ENCODE measurements at places on chromosomes 6 and 20. TPM values are rescaled to one million over a fixed set of nuclear protein-coding genes. Genes with fewer than 3 reads are reported as not detected.

DNA sequence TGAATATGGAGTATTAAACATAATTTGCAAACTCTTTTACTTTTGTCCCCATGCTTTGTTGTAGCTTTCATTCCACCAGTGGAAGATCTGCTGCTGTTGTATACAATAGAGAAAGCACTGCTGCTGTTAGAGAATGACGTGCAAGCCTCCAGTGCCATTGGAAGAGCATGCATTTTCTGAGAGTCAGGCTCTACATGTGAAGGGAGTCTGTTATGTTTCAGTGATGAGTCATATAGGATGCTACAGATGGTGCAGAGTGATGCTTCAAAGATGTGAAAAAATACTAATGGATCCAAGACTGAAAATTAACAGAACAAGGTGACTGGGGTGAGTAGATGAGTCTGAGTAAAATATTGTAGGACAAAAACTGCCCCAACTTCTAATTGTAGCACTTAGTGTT lies 22.4 kb upstream of the BACH2 start:
- DNase-seq, result no peak

DNA sequence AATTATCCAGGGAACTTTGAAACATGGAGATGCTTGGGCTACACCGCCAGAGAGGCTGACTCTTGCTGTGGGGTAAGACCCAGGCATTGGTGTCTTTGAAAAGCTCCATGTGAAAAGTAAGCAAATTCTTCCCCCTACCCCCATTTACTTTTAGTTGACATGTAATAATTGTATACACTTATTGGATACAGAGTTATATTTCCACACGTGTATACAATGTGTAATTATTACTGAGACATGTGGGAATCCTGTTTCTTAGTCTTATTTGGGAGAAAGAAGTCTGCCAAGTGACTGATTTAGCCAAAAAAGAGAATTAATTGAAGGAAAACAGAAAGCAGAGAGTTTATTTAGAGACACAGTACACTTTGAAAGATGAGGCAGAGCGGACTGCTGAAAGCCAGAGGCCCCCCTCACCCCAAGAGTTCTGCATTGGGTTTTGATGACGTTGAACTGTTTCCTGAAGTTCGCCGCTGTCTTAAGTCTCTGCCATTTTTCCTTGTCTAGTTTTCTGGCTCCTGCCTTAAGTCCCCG lies 193.8 kb downstream of the PACRG start:
- DNase-seq, result no peak

DNA sequence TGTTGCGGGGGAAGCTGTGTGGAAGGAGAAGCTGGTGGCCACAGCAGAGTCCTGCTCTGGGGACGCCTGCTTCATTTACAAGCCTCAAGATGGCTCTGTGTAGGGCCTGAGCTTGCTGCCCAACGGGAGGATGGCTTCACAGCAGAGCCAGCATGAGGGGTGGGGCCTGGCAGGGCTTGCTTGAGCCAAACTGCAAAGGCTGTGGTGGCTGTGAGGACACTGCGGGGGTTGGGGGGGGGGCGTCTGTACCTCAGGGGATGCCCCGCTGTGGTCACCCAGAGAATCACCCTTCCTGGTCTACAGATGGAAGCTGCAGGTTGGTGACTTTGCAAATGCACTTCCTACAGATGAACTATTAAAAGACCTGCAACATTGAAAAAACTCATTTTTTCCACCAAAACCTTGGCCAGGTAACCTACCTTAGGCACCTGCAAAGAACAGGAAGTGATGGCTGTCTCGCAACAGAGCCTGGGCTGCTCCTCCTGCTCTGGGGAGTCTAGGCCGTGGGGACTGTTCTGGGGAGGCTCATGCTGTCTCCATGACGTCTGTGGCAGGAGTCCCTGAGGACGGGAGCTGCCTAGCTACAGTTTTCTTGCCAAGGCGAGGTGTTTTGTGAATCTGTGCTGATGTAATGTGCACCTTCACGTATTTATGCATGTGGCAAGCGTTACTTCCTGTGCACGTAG lies 7.3 kb downstream of the NPBWR2 start:
- no peak for DNase-seq

DNA sequence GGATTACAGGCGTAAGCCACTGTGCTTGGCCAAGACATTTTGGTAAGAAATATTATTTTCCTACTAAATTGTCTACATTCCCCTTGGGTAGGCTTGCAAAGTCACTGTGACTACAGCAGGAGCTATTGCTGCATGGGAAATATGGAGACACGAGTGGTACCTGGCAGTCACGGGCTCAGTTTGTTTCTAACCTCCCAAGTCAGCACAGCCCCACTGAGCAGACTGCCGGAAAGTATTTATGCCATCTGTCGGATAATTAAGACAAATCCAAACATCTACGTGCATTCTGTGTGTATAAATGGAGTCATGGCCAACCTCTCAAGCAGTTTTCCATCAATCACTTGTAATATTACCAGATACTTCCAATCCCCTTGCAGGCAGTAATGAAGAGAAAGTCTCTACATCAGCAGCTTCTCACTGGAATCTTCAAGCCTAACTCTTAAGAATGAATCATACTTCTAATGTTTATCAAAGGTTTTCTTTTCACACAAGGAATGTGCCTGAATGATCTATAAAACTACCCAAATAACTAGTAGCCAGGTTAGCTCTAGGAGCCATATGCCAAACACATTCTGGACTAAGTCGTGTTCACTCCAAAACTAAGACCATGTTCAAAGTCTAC lies 20.1 kb downstream of the PSMB1 start:
- no peak for DNase-seq

Gene BTNL2
- not detected for total RNA-seq

Gene BMP7
- total RNA-seq, result 14.5 TPM

Gene REPS1
- total RNA-seq, result 61.1 TPM

Gene DDX43
- not detected for total RNA-seq

Gene ZFP57
- not detected for total RNA-seq

All from neural crest cell (in vitro differentiated cells).